ENCODE measurements at places on chromosomes 4 and X.
A peak's percentile ranks its signal among the peaks of the same experiment; 100 is the strongest.

DNA sequence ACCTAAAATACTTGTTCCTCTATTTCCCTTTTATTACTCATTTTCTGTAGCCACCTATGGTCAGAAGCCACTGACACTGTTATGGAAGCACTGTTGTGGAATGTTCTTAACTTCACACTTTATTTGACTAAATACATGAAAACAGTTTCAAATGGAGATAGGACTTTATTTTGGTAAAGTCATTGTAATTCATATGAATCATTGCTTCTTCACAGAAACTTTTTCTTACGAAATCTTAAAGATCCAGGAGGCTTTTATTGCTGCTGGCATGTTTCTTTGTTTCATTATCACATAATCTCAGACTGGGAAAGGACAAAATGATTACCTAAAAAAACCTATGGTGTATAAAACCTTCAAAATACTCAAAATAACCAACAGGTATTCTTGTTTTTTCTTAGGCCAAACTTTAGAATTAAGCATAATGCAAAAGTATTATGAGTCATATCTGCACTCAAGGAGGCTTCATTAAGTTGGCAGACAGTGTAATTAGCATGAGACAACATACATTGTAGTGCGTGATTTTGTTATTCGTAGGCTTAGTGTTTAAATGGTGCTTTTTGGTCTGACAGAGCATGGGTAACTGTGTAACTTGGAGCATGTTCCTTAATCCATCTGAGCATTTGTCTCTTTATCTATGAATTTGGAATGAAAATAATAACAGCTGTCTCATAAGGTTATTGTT lies 58.0 kb downstream of the SH3BGRL start:
- no peak for DNase-seq

DNA sequence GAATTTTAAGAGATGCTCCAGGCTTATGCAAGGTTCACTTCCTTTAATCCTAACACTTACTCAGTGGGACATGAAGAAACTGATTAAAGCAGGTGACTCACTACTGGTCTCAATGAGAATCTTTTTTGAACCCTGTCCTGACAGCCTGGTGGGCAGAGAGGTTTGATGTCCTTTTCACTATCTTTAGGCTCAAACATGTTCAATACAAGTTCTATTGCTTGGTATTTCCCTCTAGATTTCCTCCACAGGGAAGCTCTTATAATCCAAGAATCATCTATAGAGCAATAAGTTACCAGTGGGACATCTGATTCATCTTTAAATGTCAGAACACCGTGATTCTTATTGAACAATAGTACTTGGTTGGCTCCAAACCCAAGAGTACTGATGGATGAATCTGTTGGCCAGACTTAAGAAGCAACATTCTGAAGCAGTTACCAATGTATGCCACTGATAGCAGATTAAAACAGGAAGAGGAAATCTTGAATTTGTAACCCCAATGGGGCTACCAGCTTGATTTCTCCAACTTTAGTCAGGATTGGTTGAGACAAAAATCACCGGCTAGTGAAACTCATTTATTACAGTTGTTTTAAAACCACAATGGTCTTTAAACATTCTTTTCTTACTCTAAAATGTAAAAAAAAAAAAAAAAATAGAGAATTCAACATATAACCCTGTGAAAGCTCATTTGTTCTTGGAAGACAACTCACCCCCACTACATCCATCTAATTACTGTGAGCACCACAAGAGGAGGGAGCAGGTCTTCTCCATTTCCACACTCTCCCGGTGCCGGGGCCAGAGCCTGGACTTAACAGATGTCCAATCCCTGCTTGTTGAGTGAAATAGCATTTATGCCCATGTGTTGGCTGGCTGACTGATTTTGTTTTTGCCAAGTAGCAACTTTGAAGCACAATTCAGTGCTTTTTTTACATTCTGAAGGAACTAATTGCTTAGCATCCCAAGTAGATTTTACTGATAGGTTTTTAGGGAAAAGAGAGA lies 43.3 kb downstream of the FGFBP1 start:
- no peak for DNase-seq

DNA sequence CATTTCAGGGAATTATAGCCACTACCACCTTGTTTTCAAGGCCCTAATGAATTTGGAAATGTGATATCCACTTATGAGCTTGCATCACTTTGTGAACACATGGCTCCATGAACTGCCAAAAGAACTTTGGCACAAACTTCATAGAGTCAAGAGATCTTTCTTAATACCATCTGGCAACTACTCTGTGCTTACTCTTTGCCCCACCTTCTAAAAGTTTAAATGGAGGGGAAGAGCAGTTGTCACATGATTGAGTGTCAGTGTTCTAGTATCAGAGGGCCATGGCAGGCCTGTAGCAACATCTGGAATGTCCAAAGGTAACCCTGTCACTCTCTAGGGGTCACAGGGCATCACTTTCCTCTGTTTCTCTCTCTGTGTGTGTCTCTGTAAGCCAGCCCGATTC lies 2.6 kb upstream of the ADH1B start:
- DNase-seq: no peak

DNA sequence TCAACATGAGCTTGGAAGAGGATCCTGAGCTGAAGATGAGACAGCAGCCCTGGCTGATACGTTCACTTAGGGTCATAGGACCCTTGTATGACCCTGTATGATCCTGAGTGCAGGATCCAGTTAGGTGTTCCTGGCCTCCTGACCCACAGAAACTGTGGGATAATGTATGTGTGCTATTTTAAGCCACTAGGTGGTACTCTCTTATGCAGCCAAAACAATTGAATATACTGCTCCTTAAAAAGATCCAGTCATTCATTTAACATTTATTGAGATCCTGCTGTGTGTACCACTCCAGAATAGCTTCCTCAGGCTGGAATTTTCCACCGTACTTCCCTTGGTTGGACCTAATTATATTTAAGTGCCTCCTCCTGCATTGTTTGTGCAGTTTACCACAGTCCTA lies 167.1 kb downstream of the AMELX start:
- DNase-seq: no peak

DNA sequence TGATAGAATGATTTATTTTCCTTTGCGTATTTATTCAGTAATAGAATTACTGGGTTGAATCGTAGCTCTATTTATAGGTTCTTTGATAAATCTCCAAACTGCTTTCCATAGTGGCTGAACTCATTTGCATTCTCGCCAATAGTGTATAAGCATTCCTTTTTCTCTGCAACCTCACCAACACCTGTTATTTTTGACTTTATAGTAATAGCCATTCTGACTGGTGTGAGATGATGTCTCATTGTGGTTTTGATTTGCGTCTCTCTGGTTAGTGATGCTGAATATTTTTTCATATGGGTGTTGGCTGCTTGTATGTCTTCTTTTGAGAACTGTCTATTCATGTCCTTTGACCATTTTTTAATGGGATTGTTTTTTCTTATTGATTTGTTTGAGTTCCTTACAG lies 160.7 kb downstream of the MID1IP1 start:
- DNase-seq: no peak

- DNase-seq: no peak
Measured at GRCh38 chrX:57933321-57933720, 23.1 kb upstream of the ZXDA start.

DNA sequence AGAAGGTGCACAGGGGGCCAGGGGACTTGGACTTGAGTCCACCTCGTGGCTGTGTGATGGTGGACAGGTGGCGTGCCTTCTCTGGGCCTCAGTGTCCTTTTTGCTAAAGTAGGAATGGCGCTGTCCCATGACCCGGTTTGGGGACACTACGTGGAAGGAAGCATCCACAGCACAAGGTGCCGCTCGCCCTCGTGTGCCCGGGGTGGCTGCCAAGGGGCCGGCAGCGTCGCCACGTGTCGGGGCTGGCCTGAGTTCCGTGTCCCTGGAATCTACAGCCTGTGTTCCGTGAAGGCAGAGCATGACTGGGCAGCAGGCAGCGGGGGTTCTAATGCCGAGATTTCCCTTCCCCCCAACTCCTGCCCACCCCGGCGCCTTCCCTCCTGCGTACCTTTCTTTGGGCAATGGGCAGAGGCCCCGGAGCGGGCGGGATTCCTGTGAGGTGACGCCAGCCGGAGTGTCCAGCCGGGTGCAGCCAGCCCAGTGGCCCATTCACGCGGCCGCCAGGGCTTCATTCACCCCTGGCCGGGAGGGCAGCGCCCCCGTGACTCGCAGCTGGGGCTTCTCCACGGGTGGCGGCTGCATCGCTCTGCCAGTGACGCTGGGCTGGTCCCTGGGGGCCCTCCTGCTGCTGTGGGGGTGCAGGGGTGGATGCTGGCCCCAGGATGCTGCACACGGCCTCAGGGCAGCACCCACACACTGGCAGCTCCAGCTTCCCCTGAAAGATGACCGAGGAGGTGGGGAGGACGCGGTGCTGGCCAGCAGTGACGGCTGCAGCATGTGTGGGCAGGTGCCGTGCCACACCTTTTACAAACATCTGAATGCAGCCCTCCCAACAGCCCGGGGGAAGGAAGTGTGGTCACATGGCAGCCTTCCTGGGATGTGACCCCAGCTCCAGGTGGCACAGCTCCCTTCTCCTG lies 21.2 kb downstream of the DOK7 start:
- no peak for DNase-seq

DNA sequence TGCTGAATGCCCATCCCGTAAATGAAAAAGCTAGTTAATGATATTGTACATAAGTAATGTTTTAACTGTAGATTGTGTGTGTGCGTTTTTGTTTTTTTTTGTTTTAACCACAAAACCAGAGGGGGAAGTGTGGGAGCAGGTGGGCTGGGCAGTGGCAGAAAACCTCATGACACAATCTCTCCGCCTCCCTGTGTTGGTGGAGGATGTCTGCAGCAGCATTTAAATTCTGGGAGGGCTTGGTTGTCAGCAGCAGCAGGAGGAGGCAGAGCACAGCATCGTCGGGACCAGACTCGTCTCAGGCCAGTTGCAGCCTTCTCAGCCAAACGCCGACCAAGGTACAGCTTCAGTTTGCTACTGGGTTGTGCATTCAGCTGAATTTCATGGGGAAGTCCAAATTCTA lies at the start of gene SPP1:
SPP1 (plus strand) TSS at position 249 of the 400 bp plus-strand sequence. CDS start 1,182 bp downstream, outside the sequence.
- peak; percentile 23 for DNase-seq

GRCh38 chr4:185134307-185134869 lies 8.7 kb upstream of the SLC25A4 start:
- DNase-seq: no peak

GRCh38 chr4:185865901-185866328 lies 53.9 kb upstream of the SORBS2 start:
- DNase-seq: no peak

GRCh38 chrX:129659861-129660260 lies 5.1 kb upstream of the APLN start:
- no peak for DNase-seq

- peak; percentile 76 for DNase-seq
Measured at GRCh38 chrX:102899940-102900916, 36.8 kb upstream of the RAB40AL start.

GRCh38 chr4:86220121-86220520 lies 139.7 kb downstream of the MAPK10 start:
- DNase-seq: no peak

DNA sequence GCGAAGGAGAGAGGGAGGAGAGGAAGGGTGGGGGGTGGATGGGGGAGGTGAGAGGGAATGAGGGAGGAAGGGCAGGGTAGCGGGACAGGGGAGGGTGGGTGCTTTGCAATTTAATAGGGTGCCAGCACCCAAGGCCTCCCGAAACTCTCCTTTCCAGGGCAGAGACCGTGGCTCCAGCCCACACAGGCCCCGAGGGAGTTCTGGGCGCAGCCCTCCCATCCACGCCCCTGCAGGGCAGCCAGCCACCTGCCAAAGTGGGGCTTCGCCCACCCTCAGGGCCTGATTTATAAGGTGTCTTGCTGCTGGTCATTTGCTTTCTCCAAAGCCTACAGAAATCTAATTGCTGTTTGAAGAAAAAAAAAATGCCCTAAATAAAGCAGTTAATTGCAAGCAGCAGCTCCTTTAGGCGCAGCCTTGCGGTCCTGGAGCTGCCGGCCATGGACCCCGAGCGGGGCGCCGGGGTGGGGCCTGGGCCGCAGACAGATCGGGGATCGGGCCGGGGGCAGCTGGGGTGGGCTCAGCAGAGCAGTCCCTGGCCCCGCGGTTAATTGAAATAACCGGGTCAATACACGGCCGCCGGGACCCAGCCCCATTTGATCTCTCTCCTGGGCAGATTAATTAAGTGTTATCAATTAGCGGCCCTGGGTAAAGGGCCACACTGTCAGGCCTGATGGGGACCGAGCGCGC lies 106.0 kb upstream of the NKX1-1 start:
- peak; percentile 37 for DNase-seq

DNA sequence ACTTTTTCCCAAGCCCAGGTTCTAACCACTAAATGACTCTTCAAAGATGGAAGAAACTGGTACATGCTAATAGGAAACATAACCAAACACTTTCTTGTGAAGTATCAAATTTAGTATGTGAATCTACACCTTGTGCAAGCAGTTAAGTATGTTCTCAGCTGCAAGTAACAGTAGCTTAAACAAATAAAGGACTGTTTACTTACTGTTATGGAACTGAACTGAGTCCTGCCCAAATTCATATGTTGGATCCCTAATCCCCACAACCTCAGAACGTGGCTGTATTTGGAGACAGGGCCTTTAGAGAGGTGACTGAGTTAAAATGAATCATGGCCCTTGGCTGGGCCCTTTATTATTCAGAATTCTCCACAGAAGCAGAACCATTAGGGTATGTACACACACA lies 178.7 kb downstream of the KDR start:
- no peak for DNase-seq

DNA sequence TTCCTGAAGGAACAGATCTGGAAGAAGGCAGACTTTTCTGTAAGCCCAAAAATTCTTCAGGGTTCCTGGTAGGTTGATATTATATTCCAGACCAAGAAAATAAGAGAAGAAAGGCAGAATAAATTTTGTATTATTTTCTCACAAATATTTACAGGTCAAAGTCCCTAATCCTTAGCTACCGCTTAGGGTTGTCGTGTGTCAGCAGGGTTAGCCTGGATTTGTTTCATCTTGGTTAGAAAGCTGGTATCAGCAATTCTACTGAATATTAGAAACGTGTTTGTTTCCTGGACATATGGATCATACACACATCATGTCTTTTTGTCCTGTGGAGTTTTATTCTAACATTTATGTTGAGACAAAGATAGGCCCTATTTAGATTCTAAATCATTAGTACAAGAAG lies 232.9 kb upstream of the CXXC4 start:
- DNase-seq: no peak

GRCh38 chr4:107826421-107826980 lies 1.8 kb downstream of the SGMS2 start:
- DNase-seq: no peak

- DNase-seq: no peak
Measured at GRCh38 chr4:140069066-140069465, 84.9 kb downstream of the MAML3 start.

DNA sequence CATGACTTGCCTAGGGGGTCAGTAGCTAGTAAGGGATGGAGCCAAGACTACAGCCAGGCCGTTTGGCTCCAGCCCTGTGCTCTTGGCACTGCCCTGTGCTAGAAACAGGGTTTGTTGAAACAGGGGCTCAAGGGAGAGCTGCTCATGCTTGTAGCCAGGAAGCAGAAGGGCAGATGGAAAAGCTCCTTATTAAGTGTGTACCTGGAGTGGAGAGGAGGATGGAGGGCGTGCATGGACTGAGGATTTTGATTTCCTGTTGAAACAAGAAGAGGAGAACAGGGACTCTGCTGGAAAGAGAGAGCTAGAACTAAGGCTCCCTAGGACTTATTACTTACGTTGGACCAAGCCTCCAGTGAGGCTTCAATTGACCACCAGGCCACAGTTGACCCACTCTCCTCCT lies 363.0 kb downstream of the MID1IP1 start:
- DNase-seq: no peak

- DNase-seq: no peak
Measured at GRCh38 chrX:11670316-11670715, 4.6 kb upstream of the ARHGAP6 start.

- no peak for DNase-seq
Measured at GRCh38 chr4:79906303-79906702, 166.7 kb downstream of the ANTXR2 start.
